ENCODE measurements at places on chromosomes 5 and 9.

DNA sequence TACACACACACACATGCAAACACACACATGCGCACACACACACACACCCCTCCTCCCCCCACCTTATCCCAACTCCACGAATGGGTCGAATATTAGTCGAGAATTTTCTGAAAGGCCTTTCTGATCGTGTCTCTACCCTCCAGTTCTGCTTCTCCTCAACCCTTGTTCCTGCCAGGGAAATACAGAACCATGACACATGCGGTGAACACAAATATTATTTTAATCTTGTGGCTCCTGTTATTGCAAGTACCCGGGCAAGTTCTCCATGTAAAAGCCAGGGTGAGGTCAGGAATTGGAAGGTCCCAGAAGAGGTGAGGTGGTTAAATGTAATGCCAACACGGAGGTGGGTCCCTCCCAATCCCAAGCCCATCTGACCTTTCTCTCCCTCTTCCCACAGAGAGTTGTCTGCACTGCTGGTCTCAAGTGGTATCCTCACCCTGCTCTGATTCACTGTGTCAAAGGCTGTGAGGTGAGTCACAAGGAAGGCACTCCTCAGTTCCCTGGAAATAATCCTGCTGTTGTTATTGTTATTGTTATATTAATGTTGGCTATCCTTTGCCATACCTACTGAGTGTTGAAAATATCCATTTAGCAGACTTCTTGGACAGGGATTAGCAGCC lies 223.7 kb downstream of the PAPPA start:
- no peak for DNase-seq

GRCh38 chr9:130872912-130873503 lies 23.6 kb downstream of the QRFP start:
- no peak for DNase-seq

DNA sequence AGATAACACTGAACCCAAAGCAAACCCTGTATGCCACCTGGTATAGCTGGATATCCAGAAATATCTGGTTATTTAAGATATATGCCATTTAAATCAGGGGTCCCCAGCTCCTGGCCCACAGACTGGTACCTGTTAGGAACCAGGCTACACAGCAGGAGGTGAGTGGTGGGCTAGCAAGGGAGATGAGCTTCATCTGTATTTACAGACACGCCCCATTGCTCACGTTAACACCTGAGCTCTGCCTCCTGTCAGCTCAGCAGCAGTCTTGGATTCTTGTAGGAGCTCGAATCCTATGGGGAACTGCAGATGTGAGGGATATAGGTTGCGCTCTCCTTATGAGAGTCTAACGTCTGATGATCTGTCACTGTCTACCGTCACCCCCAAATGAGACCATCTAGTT lies 646.6 kb downstream of the TLE4 start:
- DNase-seq = no peak

GRCh38 chr5:43134019-43134418 lies 13.3 kb downstream of the ZNF131 start:
- DNase-seq = no peak

DNA sequence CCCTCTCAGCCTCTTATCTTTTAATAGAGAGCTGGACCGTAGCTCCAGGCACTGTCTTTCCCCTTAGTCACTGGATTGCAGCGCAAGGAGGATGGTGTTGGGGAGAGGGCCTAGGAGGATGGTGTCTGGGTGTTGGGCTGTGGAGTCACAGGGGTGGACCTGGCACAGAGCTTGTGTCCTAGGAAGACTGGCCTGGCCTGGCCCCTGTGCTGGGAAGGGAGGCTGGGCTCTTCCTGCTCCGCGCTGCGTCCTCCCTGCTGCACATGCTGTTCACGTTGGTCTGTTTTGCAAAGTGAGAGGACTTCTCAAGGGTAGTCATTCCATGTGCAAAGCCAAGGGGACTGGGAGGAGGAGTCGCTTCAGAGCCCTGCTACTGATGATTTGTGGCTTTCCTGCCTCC lies 123.9 kb downstream of the EHMT1 start:
- DNase-seq = no peak

- no peak for DNase-seq
Measured at GRCh38 chr9:14395317-14396082, 81.6 kb upstream of the NFIB start.

- DNase-seq = no peak
Measured at GRCh38 chr9:96047741-96048103, 172.2 kb downstream of the ERCC6L2 start.

- no peak for DNase-seq
Measured at GRCh38 chr9:97372580-97372979, 39.3 kb upstream of the TDRD7 start.

- DNase-seq = no peak
Measured at GRCh38 chr5:112762113-112762810, 24.6 kb downstream of the APC start.

- DNase-seq = no peak
Measured at GRCh38 chr5:72608297-72608696, 101.1 kb upstream of the ZNF366 start.

DNA sequence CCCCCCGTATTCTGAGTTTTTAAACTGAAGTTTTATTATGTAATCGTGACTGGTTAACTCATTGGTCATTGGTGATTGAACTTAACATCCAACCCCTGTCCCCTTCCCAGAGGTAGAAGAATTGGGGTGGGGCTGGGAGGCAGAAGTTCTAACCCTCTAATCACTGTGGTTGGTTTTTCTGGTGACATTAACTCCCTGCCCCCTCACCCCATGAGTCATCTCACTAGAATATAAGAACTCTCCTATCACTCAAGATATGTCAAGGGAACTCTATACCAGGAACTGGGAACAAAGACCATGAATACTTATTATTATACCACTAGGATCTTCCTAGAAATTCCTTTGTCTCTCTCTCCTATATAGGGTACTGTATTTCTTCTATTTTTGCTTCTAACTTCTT lies 52.3 kb upstream of the CAVIN4 start:
- no peak for DNase-seq

DNA sequence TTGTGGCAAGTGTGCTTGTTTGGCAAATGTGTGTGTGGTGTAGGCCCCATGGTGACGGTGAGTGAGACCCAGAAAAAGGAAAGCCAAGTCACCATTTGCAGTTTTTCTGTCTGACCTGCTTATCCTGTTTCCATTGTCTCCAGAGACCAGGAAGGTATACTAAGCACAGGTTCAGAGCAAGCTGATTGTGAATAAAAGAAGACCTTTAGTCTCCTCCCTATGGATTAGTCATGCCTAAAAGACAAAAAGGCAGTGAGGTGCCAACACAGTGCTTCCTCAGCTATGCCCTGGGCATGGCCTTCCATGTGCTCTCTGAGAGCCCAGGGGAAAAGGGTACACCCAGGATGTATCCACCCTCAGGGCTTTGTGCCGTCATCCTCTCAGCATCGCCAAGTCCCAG lies 49.2 kb upstream of the SHOC1 start:
- no peak for DNase-seq

DNA sequence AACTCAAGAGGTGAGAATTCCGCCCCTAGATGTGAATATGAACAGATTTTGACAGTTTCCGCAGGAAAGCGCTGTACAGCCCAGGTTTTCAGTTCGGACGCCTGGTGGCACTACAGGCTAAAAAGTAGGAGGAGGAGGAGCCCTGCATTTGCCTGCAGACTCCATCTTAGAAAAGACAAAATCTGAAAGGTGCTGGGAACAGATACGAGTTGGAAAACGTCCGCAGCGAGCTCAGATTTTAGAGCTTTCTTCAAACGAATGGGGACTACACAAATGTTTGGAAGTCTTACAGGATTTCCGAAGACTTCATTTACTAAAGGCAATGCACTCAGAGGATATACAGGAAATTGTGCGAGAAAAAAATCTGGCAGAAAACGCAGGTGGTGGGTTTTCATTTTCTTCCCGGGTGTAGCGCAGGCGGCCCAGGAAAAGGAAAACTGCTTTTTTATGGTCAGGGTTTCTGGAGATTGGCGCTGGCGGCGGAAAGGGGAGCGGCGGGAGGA lies 9.9 kb upstream of the PCDHB2 start:
- no peak for DNase-seq

GRCh38 chr5:171946000-171946781 lies 60.2 kb downstream of the FBXW11 start:
- DNase-seq = no peak

DNA sequence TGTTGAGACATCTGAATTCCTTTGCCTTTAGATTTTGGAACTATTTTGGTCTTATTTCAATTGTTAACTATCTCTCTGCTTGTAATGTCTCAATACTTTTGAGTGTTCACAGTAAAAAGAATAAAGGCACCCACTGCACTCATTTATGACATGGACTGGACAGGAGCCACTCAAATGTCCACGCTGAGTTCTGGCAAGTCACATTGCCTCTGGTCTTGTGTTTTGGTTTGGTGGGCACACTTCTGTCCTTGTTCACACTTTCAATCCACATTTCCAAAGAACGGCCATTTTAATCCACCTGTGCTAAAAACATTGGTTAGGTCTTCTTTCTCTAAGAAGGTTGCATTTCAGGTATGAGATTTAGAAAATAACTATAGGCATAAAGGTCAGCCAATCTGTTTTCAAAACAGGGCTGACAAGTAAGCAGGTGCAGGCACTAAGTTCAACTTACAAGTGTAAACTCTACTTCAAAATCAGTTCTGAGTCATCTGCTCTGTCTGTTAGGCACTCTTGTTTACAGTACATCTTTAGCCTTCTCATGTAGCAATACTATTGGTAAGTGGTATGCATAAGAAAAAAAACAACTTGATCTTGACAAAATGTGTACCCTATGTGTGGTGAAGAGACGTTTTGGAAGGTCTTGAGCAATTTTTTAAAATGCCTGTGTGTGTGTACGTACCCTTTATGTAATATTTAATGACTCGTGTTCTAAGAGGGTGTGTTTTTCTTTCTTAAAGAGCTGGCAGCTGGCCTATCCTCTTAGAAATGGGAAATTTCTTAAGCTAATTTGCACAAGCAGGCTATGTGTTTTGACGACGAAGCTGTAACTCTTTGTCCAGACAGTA lies 31.5 kb upstream of the ZFAND5 start:
- DNase-seq = no peak

GRCh38 chr5:126284977-126285696 lies 138.1 kb upstream of the GRAMD2B start:
- no peak for DNase-seq

DNA sequence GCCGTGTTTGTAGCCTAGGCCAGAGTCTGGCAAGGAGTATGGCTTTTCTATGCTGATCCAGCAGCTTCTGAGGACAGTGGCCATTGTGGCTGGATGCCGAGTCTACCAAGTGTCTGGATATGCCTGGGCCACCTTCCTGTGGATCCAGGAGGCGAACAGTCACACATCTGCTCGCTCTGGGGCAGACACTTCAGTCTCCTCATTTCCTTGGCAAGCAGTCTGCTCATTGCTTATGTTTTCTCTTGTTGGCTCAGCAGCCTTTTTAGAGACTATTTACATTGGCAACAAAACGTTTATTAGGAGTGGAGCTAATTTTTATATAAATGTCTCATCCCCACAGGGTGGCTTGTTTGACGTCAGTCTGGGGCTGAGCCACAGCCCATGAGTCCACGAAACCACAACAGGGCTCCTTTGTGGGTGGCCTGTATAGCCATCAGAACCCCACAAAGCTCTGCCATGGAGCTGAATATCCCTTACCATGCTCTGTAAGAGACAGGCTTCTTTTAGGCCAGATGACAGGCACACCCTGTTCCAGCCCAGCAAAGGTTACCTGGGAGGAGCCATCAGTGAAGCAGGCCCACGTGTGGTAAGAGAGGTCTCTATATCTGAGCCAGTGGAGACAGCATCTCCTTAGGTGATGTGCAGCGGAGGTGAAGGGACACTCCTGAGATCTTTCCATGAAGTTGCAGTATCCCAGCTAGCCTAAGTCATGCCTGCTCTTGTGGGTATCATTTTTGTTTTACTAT lies 221.7 kb downstream of the DIRAS2 start:
- no peak for DNase-seq

DNA sequence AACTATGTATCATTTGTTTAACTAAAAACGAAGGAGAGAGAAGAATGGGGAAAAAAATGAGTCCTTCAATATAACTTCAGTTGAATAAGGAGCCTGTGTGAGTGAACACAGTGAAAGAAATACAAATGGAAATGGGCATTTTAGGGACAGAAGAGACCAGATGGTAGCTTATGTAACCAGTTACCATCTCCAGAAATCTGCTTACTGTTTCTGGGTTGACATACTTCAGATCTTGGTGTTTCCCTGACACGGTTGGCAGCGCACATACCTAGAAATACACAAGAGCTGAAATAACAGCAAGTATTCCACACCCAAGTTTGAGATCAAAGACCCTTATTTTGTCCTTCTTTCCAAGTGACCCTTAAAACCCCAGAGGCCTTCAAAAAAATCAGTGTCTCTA lies 14.9 kb upstream of the GFRA3 start:
- no peak for DNase-seq

DNA sequence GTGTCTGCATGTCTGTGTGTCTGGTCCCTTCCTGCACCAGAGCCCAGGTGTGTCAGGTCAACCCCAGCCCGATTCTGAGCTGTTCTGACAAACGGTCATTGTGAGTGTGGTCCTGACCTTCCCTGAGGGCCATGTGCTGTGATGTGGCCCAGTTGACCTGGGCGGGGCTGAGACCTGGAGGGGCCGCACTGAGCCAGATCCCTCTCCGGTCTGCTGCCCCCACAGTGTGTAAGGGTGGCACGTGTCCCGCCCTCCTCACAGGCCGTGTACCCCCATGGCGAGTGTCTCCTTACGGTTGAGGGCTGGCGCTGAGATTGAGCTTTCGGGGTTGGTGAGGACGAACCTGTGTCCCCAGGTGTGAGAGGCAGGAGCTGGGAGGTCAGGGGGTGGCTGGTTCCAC lies 136.5 kb downstream of the MRPL36 start:
- DNase-seq = no peak

GRCh38 chr9:93549611-93550010 lies 26.8 kb upstream of the PHF2 start:
- DNase-seq = no peak

DNA sequence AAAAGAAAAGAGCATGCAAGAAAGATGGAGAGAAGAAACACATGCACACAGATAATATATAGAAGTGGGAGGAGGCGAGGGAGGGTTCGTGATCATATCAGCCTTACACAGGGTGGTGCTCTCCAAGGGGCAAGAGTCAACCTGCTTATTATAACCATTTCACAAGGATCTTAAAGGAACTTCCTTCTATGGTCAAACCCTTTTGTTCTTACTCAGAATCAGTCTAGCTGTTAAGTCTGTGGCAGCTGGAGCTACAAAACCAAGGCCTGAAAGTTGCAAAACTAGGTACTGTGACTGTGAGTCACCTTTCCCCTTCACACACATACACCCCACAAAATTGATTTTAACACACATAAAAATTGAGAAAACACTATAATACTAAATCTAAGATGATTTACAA lies 18.5 kb upstream of the ERMP1 start:
- DNase-seq = no peak

- no peak for DNase-seq
Measured at GRCh38 chr5:176820937-176821336, 10.6 kb downstream of the UNC5A start.

DNA sequence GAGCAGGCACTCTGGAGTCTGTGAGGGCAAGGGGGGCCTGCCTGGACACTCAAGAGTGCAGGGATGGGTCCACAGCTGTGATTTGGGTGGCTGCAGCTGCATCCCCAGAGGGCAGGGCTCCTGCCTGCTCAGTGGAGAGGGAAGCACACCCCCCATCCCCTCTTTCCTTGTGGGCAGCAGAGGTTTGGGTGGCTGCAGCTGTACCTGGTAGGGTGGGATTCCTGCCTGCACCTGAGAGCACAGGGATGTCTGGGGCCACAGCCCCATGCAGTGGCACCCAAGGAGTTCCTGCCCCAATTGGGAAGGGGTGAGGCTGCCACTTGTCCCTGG lies 605.4 kb upstream of the FAM174A start:
- DNase-seq = no peak

Data from Peyer's patch (tissue), 4 donors.